Fibroblast of skin of right quadriceps (primary cell): ENCODE measurements at places on chromosomes 4 and X.

DNA sequence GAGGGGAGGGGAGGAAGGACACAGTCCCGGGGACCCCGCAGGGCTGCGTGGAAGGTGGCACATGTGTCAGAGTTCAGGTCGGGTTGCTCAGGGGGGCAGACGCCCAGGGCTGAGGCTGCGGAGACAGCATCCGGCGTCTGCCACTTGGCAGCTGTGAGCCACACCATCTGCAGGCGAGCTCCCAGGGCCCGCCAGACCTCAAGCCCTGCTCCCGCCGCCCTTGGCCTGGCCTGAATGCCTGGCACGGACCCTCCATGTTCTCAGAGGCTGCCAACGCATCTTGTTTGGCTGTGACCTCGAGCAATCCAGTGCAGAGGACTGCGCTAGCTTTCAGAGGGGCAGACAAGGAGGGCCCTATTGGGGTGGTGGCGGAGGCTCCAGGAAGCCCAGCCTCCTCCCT lies 5.1 kb downstream of the BGN start:
- DNase-seq: no peak

DNA sequence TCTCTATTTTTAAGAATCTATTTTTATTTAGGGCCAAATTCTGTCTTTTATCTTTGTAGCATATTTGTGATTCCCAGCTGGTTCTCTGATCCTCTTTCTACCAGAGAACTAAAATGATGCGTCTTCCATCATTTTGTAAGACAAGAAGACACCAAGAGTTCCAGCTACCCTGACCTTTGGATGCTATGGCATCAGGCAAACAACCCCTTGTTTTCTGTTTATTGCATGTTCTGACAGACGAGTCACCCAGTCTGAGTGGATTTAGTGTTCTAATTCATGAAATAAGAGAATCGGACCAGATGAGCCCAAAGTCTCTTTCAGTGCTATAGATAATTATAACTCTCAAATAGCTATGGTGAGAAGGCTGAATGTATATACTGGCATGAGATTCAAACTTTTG lies 69.7 kb downstream of the ZFYVE28 start:
- DNase-seq: no peak

- no peak for DNase-seq
These were observed 139.4 kb upstream of the CPEB2 start for GRCh38 chr4:14862891-14863290.

GRCh38 chr4:98963538-98964433 lies 31.7 kb upstream of the METAP1 start:
- DNase-seq: no peak

DNA sequence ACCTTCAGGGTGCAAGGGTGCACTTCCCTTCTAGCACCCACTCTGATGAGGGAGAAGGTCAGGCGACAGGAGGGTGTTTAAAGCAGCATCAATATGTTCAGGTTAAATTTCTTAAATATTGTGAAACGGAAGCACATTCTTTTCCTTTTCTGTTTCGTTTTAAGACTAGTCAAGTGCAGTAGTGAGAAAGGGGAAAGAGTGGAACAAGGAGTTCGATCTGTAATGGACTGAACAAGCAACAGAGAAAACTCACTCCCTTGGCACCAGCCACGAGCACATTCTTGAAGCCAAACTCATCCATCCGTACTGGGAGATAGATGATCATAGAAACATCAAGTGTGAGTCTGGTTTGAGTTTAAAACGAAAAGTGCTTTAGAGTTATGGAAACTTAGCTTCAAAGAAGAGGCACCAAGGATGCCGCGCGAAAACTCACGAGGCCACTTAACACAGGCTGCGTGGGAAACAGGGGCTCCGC lies 815 bp downstream of the FAM53A start:
- peak; percentile 85 for DNase-seq

DNA sequence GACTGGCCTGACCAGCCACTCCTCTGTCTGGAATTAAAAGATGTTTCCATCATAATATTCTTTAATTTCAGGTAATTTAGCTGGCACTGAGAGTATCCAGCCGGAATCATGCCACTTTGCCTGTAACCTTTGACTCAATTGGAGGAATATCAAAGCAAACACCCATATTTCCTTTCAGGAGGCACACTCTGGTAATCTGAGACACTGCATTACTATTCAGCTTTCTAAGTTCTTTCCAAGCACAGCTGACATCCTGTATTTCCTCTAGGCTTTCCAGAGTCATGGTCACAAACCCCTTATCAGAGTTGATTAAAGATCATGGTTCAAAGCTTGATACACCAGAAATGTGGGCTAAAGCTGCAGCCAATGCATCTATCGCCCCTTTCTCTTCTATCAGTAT lies 29.3 kb downstream of the INTS12 start:
- DNase-seq: no peak

DNA sequence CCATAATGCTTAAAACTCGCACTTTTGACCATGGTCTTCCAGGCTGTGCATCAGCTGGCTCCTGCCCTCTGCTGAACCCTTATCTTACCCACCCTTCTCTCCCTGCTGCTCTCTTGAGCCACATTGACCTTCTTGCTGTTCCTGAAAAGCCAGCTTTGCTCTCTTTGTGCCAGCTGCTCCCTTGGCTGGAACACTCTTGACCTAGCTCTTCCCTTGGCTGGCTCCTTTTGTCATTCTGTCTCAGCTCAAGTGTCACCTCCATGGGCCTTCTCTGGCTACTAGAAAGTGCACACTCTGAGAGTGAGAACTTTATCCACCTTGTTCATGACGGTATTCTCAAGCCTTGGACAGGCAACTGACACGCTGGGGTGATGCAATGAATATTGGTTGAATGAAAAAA lies 112.1 kb downstream of the MGST2 start:
- DNase-seq: no peak

DNA sequence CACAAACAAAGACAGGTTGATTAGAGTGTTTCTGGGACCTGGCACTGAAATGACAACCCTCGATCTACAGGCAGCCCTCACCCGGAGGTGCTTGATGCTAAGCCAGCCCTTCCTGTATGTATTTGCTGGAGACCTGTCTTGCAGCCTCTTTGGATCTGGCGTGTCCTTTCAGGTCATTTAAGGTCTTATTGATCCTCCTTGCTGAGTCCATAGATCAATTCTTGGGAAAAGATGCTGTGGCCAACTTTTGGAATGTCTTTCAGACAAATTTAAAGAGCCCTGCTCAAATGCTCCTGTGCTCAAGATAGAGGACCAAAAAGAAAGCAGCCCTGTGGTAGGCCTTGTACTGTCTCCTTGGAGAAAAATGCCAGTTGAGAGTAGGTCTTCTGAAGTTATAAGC lies 6.8 kb upstream of the SETD7 start:
- DNase-seq: no peak

- no peak for DNase-seq
These were observed 135.2 kb downstream of the SLIT2 start for GRCh38 chr4:20386906-20387305.
